Caco-2 (cell line): ENCODE measurements at places on chromosomes 1 and 21. TPM values are rescaled to one million over a fixed set of nuclear protein-coding genes. Genes with fewer than 3 reads are reported as not detected.
A peak's percentile ranks its signal among the peaks of the same experiment; 100 is the strongest.

USH2A gene
- total RNA-seq: 0.11 and 0.26 TPM in 2 replicates

REN gene
- not detected in 2 replicates for total RNA-seq

- no peaks in the 10 kb centered on the region for H3K36me3 ChIP-seq
- H3K27ac ChIP-seq: no peak overlapping the region
These were observed 1.6 kb downstream of the ADAMTS5 start for GRCh38 chr21:26965040-26965906.

ZC3H12A gene
- total RNA-seq: 4.7 and 4.9 TPM in 2 replicates

GRCh38 chr1:235266325-235266724 is 61.7 kb downstream of the ARID4B start:
- H3K36me3 ChIP-seq: no peaks in the 10 kb centered on the region
- H3K27ac ChIP-seq: no peak overlapping the region
- H3K4me1 ChIP-seq: no peaks in the 10 kb centered on the region
- H3K27me3 ChIP-seq: no peaks in the 10 kb centered on the region
- no peak overlapping the region for H3K4me3 ChIP-seq

GRCh38 chr1:3247521-3248121 is 178.6 kb downstream of the PRDM16 start:
- peaks cover 29% of the 10 kb centered on the region for H3K4me1 ChIP-seq
- no peak overlapping the region for H3K27ac ChIP-seq
- H3K36me3 ChIP-seq: no peaks in the 10 kb centered on the region
- no peak overlapping the region for H3K4me3 ChIP-seq

KRTAP10-4 gene
- total RNA-seq: not detected in 2 replicates

BEST4 gene
- total RNA-seq: not detected in 2 replicates

GRCh38 chr1:9253004-9253403 is 18.4 kb downstream of the H6PD start:
- H3K4me1 ChIP-seq: peaks cover 27% of the 10 kb centered on the region
- H3K36me3 ChIP-seq: no peaks in the 10 kb centered on the region
- peak overlapping the region; percentile 44 for H3K27ac ChIP-seq
- DNase-seq: no peak
- H3K27me3 ChIP-seq: no peaks in the 10 kb centered on the region

- H3K36me3 ChIP-seq: no peaks in the 10 kb centered on the region
- H3K4me3 ChIP-seq: no peak overlapping the region
- no peaks in the 10 kb centered on the region for H3K4me1 ChIP-seq
- DNase-seq: no peak
- H3K27me3 ChIP-seq: no peaks in the 10 kb centered on the region
These were observed 1.5 kb upstream of the NCAM2 start for GRCh38 chr21:20996421-20997310.

DNA sequence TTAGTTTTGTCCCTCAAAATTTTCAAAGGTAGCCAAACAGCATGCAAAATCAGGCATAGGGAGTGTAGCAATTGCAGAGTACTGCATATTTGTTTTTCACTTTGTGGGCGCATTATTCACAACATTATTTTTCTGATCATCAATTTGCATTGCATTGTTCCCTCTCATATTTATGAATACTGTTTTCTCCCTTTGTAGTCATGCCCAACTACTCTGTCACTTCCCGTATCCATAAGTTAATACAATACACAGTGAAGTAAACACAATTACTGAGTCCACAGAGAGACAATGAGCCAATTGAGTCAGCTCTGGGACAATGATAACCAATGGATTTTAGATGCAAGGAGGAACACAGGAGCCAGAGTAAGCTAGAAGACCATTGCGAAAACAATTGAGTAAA is 944.0 kb upstream of the ADGRL4 start:
- no peak overlapping the region for H3K4me3 ChIP-seq
- DNase-seq: no peak
- H3K36me3 ChIP-seq: no peaks in the 10 kb centered on the region

TRIM58 gene
- total RNA-seq: not detected in 2 replicates

GRCh38 chr1:1157033-1157365 is 16.7 kb upstream of the TTLL10 start:
- H3K4me3 ChIP-seq: no peak overlapping the region
- no peaks in the 10 kb centered on the region for H3K36me3 ChIP-seq
- no peak overlapping the region for H3K27ac ChIP-seq
- peaks cover 9% of the 10 kb centered on the region for H3K4me1 ChIP-seq
- no peak for DNase-seq

PBXIP1 gene
- total RNA-seq: 24.0 and 24.6 TPM in 2 replicates

- DNase-seq: no peak
- H3K4me3 ChIP-seq: no peak overlapping the region
- no peaks in the 10 kb centered on the region for H3K27me3 ChIP-seq
- peaks cover 13% of the 10 kb centered on the region; the same call in 1 of the 2 replicates for H3K4me1 ChIP-seq
- H3K36me3 ChIP-seq: no peaks in the 10 kb centered on the region
- peak overlapping the region; percentile 79 for H3K27ac ChIP-seq
These were observed 70.3 kb downstream of the GALNT2 start for GRCh38 chr1:230137337-230137815.

DNA sequence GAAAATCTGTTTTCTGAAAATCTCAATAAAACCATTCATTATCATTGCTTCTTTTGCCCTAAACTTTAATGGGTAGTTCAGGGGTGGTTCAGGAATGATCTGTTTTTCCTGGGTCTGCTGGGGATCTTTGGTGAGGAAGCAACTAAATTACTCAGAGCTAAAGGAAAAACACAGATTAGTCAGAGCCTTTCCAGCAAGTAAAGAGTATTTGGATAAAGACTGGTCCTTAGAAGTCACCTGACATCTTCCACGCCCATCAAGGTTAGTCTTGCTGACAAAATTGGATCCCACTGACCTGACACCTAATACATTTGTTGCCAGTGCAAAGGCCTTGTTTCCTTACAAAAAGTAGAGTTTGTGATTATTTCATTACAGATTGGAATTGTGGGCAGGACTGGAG is 24.2 kb downstream of the HSPA13 start:
- H3K27ac ChIP-seq: no peak overlapping the region
- H3K36me3 ChIP-seq: no peaks in the 10 kb centered on the region
- no peak overlapping the region for H3K4me3 ChIP-seq
- H3K27me3 ChIP-seq: no peaks in the 10 kb centered on the region
- DNase-seq: no peak
- H3K4me1 ChIP-seq: no peaks in the 10 kb centered on the region

DNA sequence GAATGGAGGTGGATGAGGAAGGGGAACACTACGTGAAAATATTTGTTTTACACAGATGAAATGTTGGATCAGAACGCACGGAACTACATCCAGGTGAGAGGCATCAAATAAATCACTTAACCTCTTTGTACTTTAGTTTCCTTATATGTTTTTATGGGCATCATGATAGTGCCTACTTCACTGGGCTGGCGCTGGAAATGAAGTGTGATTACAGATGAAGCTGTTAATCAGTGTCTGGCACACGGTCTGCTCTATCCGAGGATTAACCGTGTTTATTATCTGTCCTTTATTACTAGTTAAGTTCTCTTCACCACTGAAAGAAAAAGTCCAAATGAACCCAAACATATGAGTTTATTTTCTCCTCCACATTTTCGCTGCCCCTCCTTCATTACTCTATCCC is 96.0 kb upstream of the TRABD2B start:
- no peak for DNase-seq
- no peak overlapping the region for H3K4me3 ChIP-seq
- H3K27ac ChIP-seq: no peak overlapping the region
- H3K36me3 ChIP-seq: no peaks in the 10 kb centered on the region
- H3K27me3 ChIP-seq: no peaks in the 10 kb centered on the region
- H3K4me1 ChIP-seq: no peaks in the 10 kb centered on the region

DNA sequence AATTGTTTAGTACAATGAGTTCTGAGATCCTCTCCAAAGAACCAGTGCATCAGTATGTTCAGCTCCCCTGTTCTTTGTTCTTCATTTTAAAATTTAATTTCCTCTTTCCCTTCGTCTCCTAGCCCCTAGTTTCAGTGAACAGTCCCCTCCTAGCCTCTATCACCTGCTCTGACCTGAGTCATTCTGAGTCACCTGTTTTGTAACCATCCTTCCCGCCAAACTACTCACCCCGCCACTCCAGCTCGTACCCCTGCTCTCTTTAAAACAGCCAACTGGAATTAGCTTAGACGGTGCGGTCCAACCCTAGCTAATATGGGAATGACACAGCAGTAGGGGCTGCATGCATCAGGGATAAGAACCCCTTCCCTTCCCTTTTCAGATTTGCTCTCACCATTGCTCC is 16.8 kb upstream of the ERVH48-1 start:
- H3K36me3 ChIP-seq: no peaks in the 10 kb centered on the region
- no peaks in the 10 kb centered on the region for H3K27me3 ChIP-seq
- peaks cover 46% of the 10 kb centered on the region for H3K4me1 ChIP-seq
- H3K27ac ChIP-seq: peak overlapping the region; percentile 46
- no peak overlapping the region for H3K4me3 ChIP-seq
- DNase-seq: no peak

TMEM269 gene
- 0.58 and 0.68 TPM in 2 replicates for total RNA-seq

DNA sequence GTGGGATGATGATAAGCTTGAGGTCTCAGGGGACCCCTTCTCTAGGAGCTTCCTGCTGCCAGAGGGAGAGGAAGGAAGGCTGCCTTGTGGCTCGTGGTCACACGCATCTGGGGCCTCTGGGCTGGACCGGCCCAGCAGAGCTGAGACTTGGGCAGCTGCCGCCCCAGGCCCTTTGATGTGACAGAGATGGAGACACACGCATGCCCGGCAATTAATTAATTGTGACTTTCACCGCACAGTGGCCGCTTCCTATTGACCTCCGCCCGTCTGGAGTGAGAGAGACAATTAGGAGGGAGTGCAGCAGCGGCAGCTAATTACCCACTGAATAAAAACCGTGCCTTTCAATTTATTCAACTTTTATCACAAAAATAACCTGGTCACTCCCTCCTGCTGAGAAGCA is 16.6 kb upstream of the C1QA start:
- H3K4me1 ChIP-seq: no peaks in the 10 kb centered on the region
- no peak for DNase-seq
- no peaks in the 10 kb centered on the region for H3K36me3 ChIP-seq
- H3K4me3 ChIP-seq: no peak overlapping the region

GRCh38 chr1:69459244-69459643 is 108.5 kb upstream of the LRRC7 start:
- H3K27ac ChIP-seq: no peak overlapping the region
- H3K4me3 ChIP-seq: no peak overlapping the region
- H3K36me3 ChIP-seq: no peaks in the 10 kb centered on the region

DNA sequence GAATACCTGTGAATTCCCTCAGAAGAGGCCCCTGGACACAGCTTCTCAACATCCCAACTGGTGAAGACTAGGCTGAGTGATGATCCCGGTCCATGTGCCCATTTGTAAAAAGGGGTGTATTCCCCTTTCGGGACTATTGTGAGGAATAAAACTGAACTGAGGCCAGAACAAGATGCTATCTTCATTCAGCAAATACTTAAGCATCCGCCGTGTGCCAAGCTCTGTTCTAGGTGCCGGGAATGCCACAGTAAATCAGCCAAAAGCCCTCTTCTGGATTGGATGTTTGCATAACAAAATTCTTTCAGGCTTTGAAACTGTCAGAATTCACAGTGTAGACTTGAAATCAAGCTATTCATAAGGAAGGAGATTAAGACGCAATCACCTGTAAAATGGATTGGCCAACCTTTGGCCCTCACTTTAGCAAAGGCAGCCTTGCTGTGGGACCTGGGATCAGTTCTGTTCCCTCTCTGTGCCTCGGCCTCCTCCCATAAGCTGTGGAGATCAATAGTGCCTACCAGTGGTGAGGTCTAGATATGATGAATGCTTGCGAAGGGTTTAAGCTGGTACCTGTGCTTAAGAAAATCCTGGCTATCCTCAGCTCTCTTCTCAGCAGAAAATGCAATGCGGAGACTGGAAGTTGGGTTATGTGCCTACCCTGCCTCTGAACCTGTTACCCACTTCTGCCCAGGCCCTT is 1.8 kb downstream of the ALPL start:
- peaks cover 5% of the 10 kb centered on the region; the same call in 1 of the 2 replicates for H3K4me1 ChIP-seq
- H3K27ac ChIP-seq: no peak overlapping the region
- no peaks in the 10 kb centered on the region for H3K27me3 ChIP-seq

- no peaks in the 10 kb centered on the region; the same call in 1 of the 2 replicates for H3K36me3 ChIP-seq
- peaks cover 13% of the 10 kb centered on the region; the same call in 1 of the 2 replicates for H3K4me1 ChIP-seq
- no peak overlapping the region for H3K4me3 ChIP-seq
- H3K27me3 ChIP-seq: no peaks in the 10 kb centered on the region
These were observed 62.8 kb downstream of the TOR3A start for GRCh38 chr1:179144626-179145025.

DNA sequence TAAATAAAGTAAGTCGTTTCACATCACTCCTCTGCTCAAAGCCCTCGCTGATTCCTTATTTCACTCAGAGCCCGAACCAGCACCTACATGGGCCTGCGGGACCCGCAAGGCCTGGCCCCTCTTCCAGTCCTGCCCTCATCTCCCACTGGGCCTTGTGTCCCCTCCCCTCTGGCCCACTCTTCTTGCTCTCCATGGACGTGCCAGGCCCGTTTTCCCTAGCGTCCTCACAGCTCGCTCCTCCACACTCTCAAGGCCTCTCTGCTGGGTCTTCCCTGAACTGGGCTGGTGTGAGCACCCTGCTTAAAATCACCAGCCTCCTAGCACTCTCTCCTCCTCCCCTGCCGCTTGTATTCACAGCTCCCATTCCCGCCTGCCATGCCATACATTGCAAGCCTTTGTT is 237.9 kb downstream of the FOXD2 start:
- no peaks in the 10 kb centered on the region for H3K36me3 ChIP-seq
- no peak for DNase-seq
- H3K27me3 ChIP-seq: no peaks in the 10 kb centered on the region
- no peak overlapping the region for H3K4me3 ChIP-seq
- no peak overlapping the region for H3K27ac ChIP-seq

GRCh38 chr1:53043271-53043670 is 18.7 kb upstream of the PODN start:
- no peaks in the 10 kb centered on the region for H3K36me3 ChIP-seq
- no peaks in the 10 kb centered on the region for H3K27me3 ChIP-seq
- H3K4me3 ChIP-seq: no peak overlapping the region
- no peak overlapping the region for H3K27ac ChIP-seq
- DNase-seq: no peak

- H3K27ac ChIP-seq: peak overlapping the region; percentile 67
- H3K36me3 ChIP-seq: no peaks in the 10 kb centered on the region
- H3K27me3 ChIP-seq: no peaks in the 10 kb centered on the region
- no peak for DNase-seq
- H3K4me1 ChIP-seq: peaks cover 44% of the 10 kb centered on the region
- no peak overlapping the region for H3K4me3 ChIP-seq
These were observed 3.7 kb downstream of the ADAMTSL4 start for GRCh38 chr1:150552911-150553289.

GRCh38 chr1:17001760-17002523 is 9.8 kb downstream of the ATP13A2 start:
- no peak overlapping the region for H3K4me3 ChIP-seq
- no peaks in the 10 kb centered on the region for H3K36me3 ChIP-seq

NPHS2 gene
- total RNA-seq: not detected in 2 replicates

LCE1D gene
- total RNA-seq: not detected in 2 replicates

GRCh38 chr1:61284248-61284854 is 202.0 kb downstream of the NFIA start:
- no peak for DNase-seq
- no peak overlapping the region for H3K27ac ChIP-seq
- no peaks in the 10 kb centered on the region for H3K27me3 ChIP-seq
- H3K4me1 ChIP-seq: no peaks in the 10 kb centered on the region
- H3K4me3 ChIP-seq: no peak overlapping the region

- DNase-seq: no peak
- H3K36me3 ChIP-seq: no peaks in the 10 kb centered on the region; the same call in 1 of the 2 replicates
- H3K27me3 ChIP-seq: no peaks in the 10 kb centered on the region
- no peaks in the 10 kb centered on the region for H3K4me1 ChIP-seq
These were observed 203.6 kb downstream of the ROR1 start for GRCh38 chr1:63977466-63977865.
